ENCODE measurements at places on chromosomes 1 and 21.

DNA sequence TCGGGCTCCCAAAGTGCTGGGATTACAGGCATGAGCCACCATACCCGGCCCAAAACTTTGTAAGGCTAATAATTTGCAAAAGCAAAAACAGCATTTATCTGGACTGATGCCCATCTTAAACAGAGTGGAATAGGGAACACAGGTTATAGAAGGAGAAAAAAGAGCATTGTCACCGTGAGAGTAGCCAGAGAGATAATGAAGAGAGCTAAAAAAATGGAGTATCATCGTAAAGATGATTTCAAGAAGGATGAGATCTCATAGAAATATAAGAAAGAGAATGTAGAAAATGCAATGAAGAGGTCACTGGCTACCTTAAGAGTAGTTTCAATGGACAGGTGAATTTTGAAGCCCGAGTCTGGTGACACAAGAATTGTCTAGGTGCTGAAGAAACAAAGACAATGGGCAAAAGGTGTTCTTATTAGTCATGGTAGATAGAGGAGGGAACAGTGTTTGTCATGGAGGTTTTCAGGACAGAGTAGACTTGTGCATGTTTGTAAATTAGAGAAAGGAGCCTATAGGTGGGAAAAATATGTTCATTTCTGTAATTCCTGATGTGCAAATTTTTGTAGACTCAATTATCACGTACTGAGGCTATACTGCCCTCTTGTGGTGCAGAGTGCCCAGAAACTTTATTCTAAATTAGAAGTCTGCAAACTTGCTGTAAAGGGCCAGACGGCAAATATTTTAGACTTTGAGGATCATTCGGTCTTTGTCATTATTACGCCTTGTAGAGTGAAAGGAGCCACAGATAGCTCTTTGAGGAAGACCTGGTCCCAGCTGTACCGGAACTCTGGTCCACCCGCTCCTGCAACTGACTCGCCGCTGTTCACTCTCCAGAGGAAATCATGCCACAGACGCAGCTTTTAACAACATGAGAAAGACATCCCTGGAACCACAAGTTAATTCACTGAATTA lies 8.1 kb upstream of the TMEM183A start:
- DNase-seq, result peak; percentile 90

DNA sequence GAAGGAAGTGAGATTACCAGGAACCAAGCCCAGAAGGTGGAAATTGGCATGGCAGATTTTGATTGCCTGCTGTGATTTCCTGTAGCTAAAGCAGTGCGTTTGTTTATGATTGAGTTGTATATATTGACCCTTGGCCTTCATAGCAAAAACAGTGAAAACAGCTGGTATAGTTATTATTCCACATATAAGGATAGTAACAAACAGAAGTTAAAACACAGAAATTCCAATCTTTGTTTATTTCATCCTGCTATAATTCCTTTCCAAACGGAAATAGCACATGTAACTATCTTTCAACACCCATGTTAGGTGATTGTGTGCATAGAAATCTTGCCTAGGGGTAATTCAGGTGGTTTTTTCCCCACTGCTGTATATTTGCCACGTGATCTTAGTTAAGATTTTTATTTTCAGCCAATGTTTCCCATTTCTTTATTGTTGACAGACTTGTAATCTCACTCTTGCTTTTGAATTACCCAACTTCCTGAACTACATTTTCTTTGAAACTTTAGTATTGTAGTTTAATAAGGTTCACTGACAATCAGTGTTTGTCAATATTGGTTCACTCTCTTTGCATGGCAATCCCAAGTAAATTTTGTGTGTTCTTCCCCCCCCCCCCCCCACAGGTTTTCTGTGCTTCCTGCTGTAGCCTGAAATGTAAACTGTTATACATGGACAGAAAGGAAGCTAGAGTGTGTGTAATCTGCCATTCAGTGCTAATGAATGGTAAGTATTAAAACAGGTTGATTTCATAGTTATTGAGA lies 102.7 kb downstream of the CC2D1B start:
- no peak for DNase-seq

GRCh38 chr1:231236208-231236591 lies 4.8 kb upstream of the GNPAT start:
- no peak for DNase-seq

DNA sequence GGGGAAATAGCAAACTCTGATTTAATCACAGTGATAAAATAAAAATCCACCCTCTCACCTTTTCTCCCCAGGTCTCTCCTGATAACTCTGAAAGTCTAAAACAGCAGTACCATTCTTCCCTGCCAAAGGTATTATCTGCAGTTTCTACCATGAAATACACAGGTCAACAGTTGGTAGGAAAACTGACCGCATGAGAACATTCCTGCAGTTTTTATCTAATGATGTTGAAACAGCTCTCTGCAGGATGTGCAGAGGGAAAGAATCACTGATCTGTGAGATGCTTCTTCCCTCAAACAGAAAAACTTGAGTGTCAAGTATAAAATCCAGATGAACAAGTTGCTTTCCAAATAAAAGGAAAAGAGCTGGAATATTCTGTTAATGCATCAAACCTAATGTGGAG lies 39.1 kb downstream of the KCNJ6 start:
- no peak for DNase-seq

- no peak for DNase-seq
Measured at GRCh38 chr1:9164919-9165318, 36.0 kb upstream of the GPR157 start.

- peak; percentile 13 for DNase-seq
Measured at GRCh38 chr1:221829327-221830015, 87.6 kb upstream of the DUSP10 start.

Data from hematopoietic multipotent progenitor cell treated with erythropoietin and hydrocortisone succinate and interleukin-3 and kit ligand, for 4 days (in vitro differentiated cells).